OCI-LY7 (cell line): ENCODE measurements at places on chromosomes 4 and X. TPM values are rescaled to one million over a fixed set of nuclear protein-coding genes. Genes with fewer than 3 reads are reported as not detected.

- no peak for DNase-seq
Measured at GRCh38 chr4:79652232-79652631, 244.2 kb upstream of the GK2 start.

GRCh38 chr4:85751866-85752265 is 276.9 kb downstream of the ARHGAP24 start:
- no peak for DNase-seq

DNA sequence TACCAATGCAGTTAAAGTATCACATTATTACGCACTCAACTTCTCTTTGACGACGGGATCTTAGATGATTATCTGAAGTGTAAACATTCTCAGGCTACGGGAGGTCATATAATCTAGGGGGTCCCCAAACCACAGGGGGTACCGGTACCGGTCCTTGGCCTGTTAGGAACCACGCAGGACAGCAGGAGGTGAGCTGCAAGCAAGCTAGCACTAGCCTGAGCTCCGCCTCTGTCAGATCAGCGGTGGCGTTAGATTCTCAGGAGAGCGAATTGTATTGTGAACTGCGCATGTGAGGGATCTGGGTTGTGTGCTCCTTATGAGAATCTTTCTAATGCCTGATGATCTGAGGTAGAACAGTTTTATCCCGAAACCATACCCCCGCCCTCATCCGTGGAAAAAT is 20.6 kb upstream of the PRR27 start:
- no peak for DNase-seq

GRCh38 chr4:64784125-64784524 is 374.9 kb upstream of the TECRL start:
- DNase-seq: no peak

DNA sequence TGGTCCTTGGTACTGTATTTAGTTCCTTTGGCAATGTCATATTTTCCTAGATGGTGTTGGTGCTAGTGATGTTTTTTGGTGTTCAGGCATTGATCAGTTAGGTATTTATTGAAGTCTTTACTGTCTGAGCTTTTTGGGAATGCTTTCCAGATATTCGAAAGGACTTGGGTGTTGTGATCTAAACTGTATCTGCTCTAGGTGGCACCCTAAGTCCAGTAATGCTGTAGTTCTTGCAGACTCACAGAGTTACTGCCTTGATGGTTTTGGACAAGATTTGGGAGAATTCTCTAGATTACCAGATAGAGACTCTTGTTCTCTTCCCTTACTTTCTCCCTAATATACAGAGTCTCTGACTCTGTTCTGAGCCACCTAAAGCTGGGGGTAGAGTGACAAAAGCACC is 513.6 kb upstream of the PITX2 start:
- no peak for DNase-seq

DNA sequence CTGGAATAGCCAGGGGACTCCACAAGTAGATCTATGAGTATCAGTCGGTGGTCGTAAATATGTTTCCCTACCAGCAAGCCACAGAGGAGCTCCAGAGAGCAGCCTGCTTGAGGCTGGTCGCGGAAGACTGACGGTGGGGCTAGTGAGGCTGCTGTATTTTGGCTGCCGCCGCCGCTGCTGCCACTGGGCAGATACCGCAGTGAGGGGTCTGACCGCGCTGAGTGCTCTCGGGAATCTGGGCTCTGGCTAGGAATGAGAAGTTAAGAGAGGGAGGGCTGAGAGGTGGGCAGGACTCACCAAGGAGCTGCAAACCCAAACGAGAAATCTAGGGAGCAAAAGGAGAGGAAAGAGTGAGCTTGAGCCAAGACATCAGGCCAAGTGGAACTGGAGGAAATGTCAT is at the start of gene EXOC1L:
Gene EXOC1L (plus strand): TSS at position 157 of the 400 bp plus-strand sequence. CDS start 237 bp downstream, at position 394.
- DNase-seq: no peak

DNA sequence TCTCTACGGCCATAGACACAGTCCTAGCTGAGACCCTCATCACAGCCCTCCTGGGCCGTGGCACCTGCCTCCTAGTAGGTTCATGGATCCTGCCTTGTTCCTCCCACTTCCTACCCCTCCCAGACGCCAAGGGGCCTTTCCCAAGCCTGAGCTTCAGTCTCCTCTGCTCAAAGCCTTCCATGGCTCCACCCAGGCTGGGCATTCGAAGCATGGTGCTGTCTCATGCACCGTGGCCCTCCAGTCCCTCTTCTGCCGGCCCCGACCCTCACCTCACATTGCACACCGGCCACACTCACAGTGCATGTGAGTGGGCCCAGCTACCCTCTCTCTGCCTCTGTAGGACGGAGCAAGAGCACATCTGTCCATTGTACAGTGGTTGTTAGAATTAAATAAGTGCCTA is 21.7 kb upstream of the KIAA0232 start:
- no peak for DNase-seq

Gene GPC4
- not detected in 2 replicates for total RNA-seq
